Bronchial epithelial cell (primary cell): ENCODE measurements at places on chromosomes 1 and 21.

GRCh38 chr1:206911064-206911663 lies 10.6 kb downstream of the FCMR start:
- peak; percentile 75 for DNase-seq

- no peak for DNase-seq
Measured at GRCh38 chr1:15727866-15728534, 8.1 kb upstream of the SLC25A34 start.

GRCh38 chr1:41286486-41286885 lies 44.4 kb upstream of the SCMH1 start:
- no peak for DNase-seq

GRCh38 chr1:25209516-25209915 lies 22.8 kb downstream of the SYF2 start:
- DNase-seq = no peak

- DNase-seq = peak; percentile 17
Measured at GRCh38 chr1:32426489-32427255, 32.4 kb upstream of the BSDC1 start.

DNA sequence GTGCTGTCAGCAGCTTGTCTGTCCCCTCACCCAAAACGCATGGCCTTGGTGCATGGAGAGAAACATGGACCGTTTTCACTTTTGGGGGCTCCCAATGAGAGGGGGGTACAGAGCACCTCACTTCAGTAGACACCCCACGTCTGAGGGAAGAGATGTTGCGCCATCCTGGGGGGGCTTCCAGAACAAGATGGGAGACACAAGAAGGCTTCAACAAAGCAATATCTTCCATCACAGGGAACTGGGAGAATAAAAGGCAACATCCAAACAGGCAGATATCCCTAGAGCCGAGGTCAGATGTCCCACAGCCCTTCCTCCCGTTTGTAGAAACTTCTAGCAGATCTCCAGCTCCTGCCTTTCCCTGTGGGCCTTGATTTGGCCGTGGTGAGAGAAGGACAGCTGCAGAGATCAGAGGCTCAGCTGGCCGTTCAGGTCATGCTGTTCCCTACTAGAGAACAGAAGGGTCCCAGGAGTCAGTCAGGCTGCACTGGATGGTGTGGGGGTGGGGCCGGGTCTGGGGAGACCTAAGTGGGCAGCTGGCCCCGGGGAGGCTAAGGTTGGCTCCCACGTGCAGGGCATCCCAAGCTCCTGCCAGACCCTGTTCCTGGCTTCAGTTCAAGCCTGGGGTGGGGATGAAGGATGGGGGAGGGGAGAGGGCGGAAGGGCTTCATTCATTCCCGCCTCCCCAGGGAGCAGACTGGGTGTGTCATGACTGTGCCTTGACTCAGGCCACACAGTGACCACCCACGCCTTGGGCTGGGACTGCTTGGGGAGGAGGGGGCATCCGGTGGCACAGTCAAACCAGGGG lies 4.4 kb downstream of the PLOD1 start:
- DNase-seq = no peak

DNA sequence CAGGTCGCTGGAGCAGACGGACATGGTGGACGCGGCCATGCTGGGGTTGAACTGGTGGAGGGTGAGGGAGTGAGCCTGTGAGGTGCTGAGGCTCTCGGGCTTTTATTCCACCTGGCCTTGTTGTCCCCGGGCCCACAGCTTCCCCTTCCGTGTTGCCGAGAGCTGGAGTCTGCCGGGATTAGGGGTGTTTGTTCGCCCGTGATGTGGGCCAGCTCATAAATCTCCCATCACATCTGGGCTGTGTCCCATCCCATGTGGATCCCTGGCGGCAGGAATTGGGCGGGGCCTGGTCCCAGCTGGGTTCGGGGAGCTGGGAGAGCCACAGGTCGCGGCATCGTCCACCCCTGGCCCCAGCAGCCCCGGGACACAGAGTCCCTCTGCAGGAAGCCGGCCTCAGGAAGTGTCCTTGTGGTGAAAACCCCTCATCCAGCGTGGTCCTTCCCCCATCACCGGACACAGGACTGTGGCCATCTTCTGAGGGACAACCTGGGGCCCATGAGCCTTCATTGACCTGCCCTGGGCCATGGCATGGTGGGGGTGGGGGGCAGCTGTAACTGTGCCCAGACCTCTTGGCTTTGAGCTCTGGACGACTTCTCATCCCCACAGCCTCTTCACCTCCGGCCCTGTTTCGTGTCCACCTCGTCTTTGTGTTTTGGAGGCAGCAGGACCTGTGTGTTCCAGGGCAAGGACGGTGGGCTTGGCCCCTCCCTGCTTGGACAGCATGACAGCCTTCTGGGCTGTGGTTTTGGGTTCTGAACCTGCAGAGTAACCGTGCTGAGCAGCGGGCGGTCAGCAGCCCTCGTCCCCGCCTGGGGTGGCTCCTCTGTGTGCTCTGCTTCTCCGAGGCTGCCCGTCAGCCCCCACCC lies at the start of gene KRTAP10-6:
Gene KRTAP10-6 (minus strand): TSS at position 60 of the 866 bp plus-strand sequence. CDS start 21 bp downstream, at position 39.
- DNase-seq = no peak

DNA sequence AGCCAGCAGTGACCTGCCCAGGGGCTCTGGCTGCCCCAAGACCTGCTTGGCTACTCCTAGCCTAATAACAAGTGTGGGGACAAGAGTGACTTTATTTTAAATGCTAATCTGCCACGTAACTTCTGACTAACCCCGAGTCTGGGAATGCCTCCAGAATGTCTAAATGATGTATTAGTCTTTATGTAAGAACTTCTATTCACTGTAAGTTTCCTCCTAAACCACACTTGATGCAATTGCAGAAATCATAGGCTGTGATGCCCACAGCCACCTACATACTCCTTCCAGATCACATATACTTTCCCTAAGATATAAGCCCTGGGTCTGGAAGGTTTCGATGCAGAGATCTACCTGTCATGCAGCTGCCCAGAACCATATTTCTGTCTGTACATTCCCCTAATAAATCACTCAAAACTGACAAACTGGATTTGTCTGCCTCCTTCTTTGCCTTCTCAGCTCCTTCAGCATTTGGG lies 5.9 kb upstream of the VPS45 start:
- DNase-seq = peak; percentile 43

DNA sequence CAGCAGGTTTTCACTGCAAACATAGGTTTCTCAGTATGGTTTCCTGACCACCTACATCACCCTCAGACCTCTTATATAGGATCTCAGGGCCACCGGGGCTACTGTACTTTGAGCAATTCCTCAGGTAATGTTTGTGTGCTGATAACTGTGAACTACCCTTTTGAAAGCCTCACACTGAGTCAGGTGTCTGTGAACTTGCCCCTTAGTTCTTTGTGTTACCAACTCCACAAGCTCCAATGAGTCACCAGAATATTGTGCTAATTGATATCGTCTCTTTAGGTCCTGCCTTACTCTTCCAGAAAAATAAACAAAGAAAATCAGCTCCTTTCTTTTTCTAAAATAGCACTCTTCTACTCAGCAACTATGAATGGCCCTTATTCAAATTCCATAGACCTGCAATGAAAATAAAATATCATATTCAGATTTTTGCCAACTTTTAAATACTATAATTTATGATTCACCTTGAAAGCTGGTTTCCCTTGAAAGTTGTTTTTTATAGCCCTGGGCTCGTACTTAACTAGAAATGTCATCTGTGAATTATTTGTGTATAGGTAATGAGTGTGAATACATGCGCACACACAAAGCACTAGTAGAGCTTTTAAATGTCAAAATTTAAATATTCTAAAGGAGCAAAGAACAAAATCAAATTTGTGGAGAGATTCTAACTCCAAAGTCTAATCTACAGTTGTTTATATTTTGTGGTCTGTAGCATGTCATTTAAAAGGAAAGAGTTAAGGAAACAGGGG lies 88.1 kb upstream of the WARS2 start:
- DNase-seq = peak; percentile 60

DNA sequence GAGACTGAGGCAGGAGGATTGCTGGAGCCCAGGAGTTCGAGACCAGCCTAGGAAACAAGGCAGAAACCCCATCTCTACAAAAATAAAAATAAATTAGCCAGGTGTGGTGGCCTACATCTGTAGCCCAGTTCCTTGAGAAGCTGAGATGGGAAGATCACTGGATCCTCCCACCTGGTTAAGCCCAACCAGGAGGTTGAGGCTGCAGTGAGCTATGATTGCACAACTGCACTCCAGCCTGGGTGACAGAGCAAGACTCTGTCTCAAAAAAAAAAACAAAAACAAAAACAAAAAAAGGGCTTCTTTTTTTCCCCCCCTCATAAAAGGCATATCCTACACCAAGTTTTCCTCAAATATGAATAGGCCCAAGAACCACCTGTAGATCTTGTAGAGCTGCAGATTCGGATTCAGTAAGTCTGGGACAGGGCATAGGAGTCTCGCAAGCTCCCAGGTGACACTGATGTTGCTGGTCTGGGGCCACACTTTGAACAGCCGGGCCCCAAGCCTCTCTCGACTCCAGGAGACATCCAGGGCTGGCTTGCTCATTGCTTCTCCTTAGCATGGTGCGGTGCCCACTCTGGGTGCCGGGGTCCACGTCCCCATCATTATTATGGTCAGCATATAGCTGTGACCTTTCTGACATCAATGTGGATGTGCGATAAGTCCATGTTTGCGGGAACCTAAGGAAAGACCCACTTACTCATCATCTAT lies 22.1 kb upstream of the UMODL1 start:
- no peak for DNase-seq

DNA sequence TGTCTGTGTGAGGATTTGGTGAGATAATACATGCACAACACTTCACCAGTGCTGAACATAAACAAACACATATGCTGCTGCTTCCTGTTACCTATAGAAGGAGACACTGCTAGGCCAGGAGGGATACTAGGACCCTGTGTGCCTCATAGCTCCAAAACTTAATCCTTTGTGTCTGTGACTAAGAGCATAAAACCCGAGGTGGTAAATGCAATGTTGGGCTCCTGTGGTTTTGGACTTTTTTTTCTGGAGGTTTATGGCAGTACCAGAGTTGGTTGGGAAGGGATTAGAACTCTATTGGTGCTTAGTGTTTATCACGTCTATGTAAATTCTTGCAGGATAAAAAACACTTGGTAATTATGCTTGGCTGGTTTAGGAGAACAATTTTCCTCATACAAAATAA lies 122.9 kb downstream of the NUF2 start:
- DNase-seq = no peak

DNA sequence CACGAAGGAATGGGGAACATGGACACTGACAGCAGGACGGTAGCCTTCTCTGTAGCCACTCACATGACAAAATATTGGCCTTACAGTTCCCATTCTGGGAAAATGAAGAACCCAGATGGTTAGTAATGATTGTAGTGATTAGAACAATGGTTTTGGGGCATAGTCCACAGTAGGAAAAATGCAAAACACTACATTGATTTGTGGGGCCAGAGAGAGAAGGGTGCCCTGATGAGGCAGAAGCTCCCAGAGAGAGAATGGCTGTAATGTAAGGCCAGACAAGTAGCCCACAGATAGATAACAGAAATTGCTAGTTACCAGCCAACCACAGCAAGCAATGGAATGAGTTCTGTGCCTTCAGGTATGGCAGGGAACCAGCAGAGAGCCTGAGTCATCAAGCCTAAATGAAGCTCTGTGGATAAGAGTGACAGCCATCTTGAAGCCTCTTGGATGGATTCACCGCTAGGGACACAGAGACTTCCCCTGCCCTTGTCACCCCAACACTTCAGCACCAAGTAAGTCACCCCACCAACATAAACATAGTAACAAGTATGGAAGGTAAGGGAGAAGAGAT lies 206.1 kb downstream of the BACH1 start:
- peak; percentile 43 for DNase-seq

- DNase-seq = no peak
Measured at GRCh38 chr1:29934255-29934772, 698.0 kb downstream of the PTPRU start.

- no peak for DNase-seq
Measured at GRCh38 chr21:17915976-17916375, 96.8 kb upstream of the C21orf91 start.

- no peak for DNase-seq
Measured at GRCh38 chr1:183553331-183553730, 36.9 kb downstream of the NCF2 start.

DNA sequence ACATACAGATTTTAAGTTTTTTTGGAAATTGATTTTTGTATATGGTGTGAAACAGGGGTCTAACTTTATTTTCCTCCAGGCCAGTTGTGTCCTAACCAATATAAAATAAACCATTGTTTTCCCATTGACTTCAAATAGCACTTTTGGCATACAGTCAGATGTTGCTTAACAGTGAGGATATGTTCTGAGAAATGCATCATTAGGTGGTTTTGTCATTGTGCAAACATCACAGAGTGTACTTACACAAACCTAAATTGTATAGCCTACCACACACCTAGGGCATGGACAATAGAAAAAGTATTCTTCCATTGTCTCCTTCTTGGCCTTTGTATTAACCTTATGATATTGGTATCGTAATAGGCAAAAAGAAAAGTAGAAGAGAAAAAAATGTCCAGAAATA lies 37.4 kb upstream of the DISP1 start:
- DNase-seq = peak; percentile 98

DNA sequence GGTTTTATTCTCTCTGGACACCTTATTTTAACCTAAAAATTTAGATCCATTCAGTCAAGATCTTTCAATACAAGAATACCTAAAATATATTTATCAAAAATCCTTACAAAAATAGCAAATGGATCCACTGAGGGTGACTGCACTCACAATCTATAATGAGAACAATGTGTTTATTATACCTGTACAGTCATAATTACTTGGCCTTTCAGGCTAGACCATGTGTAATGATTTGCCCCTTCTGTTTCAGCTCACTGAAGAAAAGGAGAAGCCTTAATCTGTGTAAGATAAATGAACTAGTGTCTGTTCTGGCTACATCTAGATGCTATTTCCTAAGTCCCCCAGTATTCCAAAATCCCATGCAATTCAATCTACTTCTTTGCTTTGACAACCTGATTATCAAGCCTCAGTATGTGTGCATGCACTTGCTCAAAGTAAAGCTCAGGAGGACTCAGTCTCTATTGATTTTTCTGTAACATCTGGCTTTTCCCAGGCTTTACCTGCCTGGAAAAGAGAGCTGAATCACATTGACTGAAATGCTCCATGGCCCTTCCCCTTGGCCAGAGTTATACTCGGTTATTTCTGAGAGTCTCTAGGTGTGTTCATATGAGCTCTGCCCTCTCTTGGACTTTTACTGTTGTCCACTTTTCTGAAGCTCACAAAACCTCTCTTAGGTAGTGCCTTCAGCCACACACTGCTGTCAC lies 27.6 kb downstream of the CRP start:
- no peak for DNase-seq
